ENCODE measurements at places on chromosomes 12 and 14. TPM values are rescaled to one million over a fixed set of nuclear protein-coding genes. Genes with fewer than 3 reads are reported as not detected.
A peak's percentile ranks its signal among the peaks of the same experiment; 100 is the strongest.

- H3K27me3 ChIP-seq = no peaks in the 10 kb centered on the region
- H3K27ac ChIP-seq = peak overlapping the region; percentile 51
- H3K36me3 ChIP-seq = no peaks in the 10 kb centered on the region
- no peak for DNase-seq
- no peak overlapping the region for H3K4me3 ChIP-seq
Observed at GRCh38 chr12:94126067-94126466, 22.3 kb upstream of the PLXNC1 start.

- no peaks in the 10 kb centered on the region for H3K36me3 ChIP-seq
- no peaks in the 10 kb centered on the region for H3K27me3 ChIP-seq
- no peak overlapping the region for H3K4me3 ChIP-seq
- no peak for DNase-seq
Observed at GRCh38 chr14:81889529-81889928, 355.9 kb upstream of the SEL1L start.

DNA sequence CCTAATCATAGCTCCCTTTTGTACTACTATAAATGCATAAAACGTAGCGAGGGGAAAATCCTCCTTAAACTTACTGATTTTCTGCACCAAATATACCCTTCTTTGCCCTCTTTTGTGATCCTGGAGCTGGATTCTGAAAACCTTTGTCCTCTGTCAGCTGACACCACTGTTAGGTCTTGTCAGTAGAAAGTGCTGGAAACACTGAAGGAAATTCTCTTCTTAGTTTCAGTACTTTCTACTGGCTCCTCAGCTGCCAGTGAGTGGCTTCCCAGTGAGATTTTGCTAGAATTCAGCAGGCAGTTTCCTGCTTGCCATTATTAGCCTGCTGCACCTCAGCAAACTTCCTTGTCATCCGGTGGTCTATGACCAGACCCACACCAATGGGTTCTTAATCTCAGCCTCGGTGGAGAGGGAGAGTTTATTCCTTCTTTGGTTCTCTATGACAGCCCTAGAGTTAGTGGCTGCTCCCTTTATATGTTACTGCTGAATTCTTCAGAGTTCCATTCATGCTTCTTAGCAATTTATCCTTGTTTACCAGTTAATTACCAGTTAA, 476.2 kb downstream of the FSCB start:
- H3K4me1 ChIP-seq = no peaks in the 10 kb centered on the region
- no peak for DNase-seq
- H3K27me3 ChIP-seq = no peaks in the 10 kb centered on the region
- H3K4me3 ChIP-seq = no peak overlapping the region
- H3K27ac ChIP-seq = no peak overlapping the region
- no peaks in the 10 kb centered on the region for H3K36me3 ChIP-seq

- peaks cover 48% of the 10 kb centered on the region for H3K27me3 ChIP-seq
- peak within 1 kb of the TSS; percentile 28 for H3K4me3 ChIP-seq
- DNase-seq = no peak
Observed at GRCh38 chr12:130162267-130162666, at the start of gene FZD10. TSS of gene FZD10 (plus strand) at chr12:130162464. CDS start at chr12:130162943, 479 bp downstream.

- H3K4me1 ChIP-seq = no peaks in the 10 kb centered on the region
- H3K27me3 ChIP-seq = no peaks in the 10 kb centered on the region
- no peak overlapping the region for H3K27ac ChIP-seq
Observed at GRCh38 chr14:76597387-76597786, 163.9 kb upstream of the VASH1 start.

DNA sequence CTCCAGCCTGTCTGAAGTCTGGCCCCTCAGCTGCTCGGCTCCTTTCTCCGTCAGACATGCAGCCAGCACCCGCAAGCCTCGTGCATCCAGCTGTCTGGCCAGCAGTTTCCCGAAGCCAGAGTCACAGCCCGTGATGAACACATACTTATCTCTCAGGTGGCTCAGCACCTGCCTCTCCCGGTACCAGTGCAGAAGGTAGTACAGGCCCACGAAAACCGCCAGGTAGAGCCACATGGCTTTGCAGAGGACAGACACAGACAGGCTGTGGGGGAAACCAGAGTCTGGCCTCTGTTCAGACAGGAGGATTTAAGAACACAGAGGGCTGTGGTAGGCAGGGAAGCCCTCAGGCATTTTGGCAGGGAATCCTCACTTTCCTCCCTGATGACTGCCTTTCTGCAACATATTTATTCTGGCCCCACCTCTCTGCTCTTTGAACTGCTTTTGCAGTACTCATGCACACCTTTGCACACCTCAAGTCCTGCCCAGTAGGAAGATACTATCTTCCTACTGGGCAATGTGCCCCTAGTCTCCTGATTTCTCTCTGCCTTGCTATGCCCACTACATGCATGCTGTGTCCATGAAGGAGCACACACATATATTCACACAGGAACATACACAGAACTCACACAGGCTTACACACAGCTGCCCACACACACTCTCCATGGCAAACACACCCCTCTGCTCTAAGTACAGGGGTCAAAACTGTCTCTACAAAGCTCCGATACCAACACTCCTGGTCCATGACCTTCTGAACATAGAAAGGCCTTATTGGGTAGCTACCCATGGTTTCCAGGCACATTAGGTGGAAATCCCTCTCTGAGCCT, at the start of gene RDH16:
RDH16 (minus strand) TSS at position 380 of the 824 bp plus-strand sequence; CDS start at position 234, 146 bp downstream.
- no peak within 1 kb of the TSS for H3K27ac ChIP-seq
- peaks cover 3% of the 10 kb centered on the region for H3K4me1 ChIP-seq
- no peaks in the 10 kb centered on the region for H3K36me3 ChIP-seq
- no peaks in the 10 kb centered on the region for H3K27me3 ChIP-seq
- no peak within 1 kb of the TSS for H3K4me3 ChIP-seq

GRCh38 chr12:13105781-13106180, 2.3 kb upstream of the GSG1 start:
- peaks cover 4% of the 10 kb centered on the region for H3K4me1 ChIP-seq
- no peaks in the 10 kb centered on the region for H3K27me3 ChIP-seq
- H3K36me3 ChIP-seq = no peaks in the 10 kb centered on the region
- H3K27ac ChIP-seq = no peak overlapping the region
- no peak for DNase-seq

- no peak overlapping the region for H3K27ac ChIP-seq
- no peak overlapping the region for H3K4me3 ChIP-seq
- H3K4me1 ChIP-seq = no peaks in the 10 kb centered on the region
- H3K36me3 ChIP-seq = no peaks in the 10 kb centered on the region
Observed at GRCh38 chr14:105142651-105143450, 25.7 kb downstream of the JAG2 start.

GRCh38 chr12:47949441-47950341, 13.7 kb upstream of the TMEM106C start:
- H3K4me3 ChIP-seq = no peak overlapping the region
- peaks cover 30% of the 10 kb centered on the region for H3K4me1 ChIP-seq
- H3K27ac ChIP-seq = no peak overlapping the region
- no peaks in the 10 kb centered on the region for H3K36me3 ChIP-seq
- peak; percentile 88 for DNase-seq

GRCh38 chr12:12803186-12803585, 10.0 kb upstream of the DDX47 start:
- peaks cover 28% of the 10 kb centered on the region for H3K4me1 ChIP-seq
- DNase-seq = no peak
- H3K27me3 ChIP-seq = no peaks in the 10 kb centered on the region

GRCh38 chr14:50920482-50921230, 23.6 kb downstream of the PYGL start:
- no peak overlapping the region for H3K4me3 ChIP-seq
- H3K36me3 ChIP-seq = peaks cover 11% of the 10 kb centered on the region
- H3K27me3 ChIP-seq = no peaks in the 10 kb centered on the region

- no peaks in the 10 kb centered on the region for H3K4me1 ChIP-seq
- no peaks in the 10 kb centered on the region for H3K36me3 ChIP-seq
- no peak overlapping the region for H3K4me3 ChIP-seq
- DNase-seq = peak; percentile 63
Observed at GRCh38 chr12:131138638-131139362, 185.1 kb downstream of the ADGRD1 start.

- no peaks in the 10 kb centered on the region for H3K27me3 ChIP-seq
- no peaks in the 10 kb centered on the region for H3K36me3 ChIP-seq
- no peak for DNase-seq
- H3K4me1 ChIP-seq = no peaks in the 10 kb centered on the region
Observed at GRCh38 chr12:18470251-18470650, 208.9 kb downstream of the PIK3C2G start.

GRCh38 chr12:62006076-62006732, 254.0 kb upstream of the USP15 start:
- H3K27me3 ChIP-seq = no peaks in the 10 kb centered on the region
- no peak overlapping the region for H3K27ac ChIP-seq
- DNase-seq = no peak
- H3K4me3 ChIP-seq = no peak overlapping the region

GRCh38 chr14:61616524-61617185, 78.7 kb upstream of the HIF1A start:
- no peak overlapping the region for H3K4me3 ChIP-seq
- no peaks in the 10 kb centered on the region for H3K4me1 ChIP-seq
- H3K27me3 ChIP-seq = no peaks in the 10 kb centered on the region
- no peak for DNase-seq

GRCh38 chr12:123278101-123278627, 6.5 kb upstream of the CDK2AP1 start:
- no peaks in the 10 kb centered on the region for H3K27me3 ChIP-seq
- no peak overlapping the region for H3K4me3 ChIP-seq
- no peaks in the 10 kb centered on the region for H3K36me3 ChIP-seq

DNA sequence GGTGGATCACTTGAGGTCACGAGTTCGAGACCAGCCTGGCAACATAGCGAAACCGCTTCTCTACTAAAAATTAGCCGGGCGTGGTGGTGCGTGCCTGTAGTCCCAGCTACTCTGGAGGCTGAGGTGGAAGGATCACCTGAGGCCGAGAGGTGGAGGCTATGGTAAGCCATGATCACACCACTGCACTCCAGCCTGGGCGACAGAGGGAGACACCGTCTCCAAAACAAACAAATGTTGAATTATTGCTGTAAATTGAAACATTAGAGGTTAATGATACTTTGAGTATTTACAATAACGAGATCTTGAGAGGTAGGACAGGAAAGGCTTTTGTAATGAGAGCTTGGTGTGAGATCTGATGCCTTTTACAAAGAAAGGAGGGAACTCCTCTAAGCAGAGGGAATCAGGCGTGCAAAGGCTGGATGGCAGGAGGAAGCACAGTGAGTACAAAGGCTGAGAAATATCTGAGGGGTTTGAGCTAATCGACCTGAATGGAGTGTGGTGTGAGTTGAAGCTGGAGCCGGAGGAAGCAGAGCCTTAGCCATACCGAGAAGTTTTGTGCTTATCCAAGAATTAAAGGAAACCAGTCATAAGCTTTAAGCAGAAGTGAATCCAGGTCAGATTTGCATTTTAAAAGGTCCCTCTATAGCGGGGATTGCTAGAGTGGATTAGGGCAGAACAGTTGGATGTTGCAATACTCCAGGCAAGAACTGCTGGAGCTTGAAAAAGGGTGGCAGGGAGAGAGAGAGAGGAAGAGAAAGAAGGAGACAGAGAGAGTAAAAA, 1.1 kb downstream of the RHNO1 start:
- H3K4me3 ChIP-seq = peak overlapping the region; percentile 96
- peak; percentile 66 for DNase-seq
- H3K27ac ChIP-seq = peak overlapping the region; percentile 98
- H3K36me3 ChIP-seq = no peaks in the 10 kb centered on the region

GRCh38 chr12:2998789-2999264, 39.6 kb downstream of the TEAD4 start:
- H3K27me3 ChIP-seq = no peaks in the 10 kb centered on the region
- no peak overlapping the region for H3K4me3 ChIP-seq

- no peak overlapping the region for H3K27ac ChIP-seq
- no peaks in the 10 kb centered on the region for H3K36me3 ChIP-seq
- H3K4me3 ChIP-seq = no peak overlapping the region
- DNase-seq = no peak
- no peaks in the 10 kb centered on the region for H3K27me3 ChIP-seq
Observed at GRCh38 chr12:121448771-121449315, 48.9 kb downstream of the RNF34 start.

DNA sequence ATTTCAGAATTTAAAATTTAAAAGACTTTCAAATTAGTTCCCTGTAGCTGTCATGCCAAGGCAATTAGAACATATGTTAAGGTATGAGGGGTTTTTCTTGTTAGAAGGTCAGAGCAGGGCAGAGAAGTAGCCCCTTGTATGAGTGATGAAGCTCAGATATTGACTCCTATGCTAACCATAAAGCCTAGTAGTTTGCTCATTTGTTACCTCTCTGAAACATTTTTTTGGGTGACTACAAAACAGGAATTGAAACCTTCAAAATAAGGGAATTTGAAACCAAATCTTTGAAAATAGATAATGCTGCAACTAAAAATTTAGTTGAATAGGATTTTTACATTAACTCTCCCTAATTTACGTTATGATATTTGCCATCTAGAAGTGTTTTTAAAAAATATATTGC, 333.5 kb downstream of the NAV3 start:
- no peak overlapping the region for H3K4me3 ChIP-seq
- no peak for DNase-seq
- no peaks in the 10 kb centered on the region for H3K27me3 ChIP-seq
- no peak overlapping the region for H3K27ac ChIP-seq
- H3K36me3 ChIP-seq = peaks cover 7% of the 10 kb centered on the region

- H3K27ac ChIP-seq = no peak overlapping the region
- no peaks in the 10 kb centered on the region for H3K36me3 ChIP-seq
- no peaks in the 10 kb centered on the region for H3K4me1 ChIP-seq
- no peak for DNase-seq
Observed at GRCh38 chr14:43937001-43937400, 570.1 kb downstream of the FSCB start.

- no peaks in the 10 kb centered on the region for H3K27me3 ChIP-seq
- DNase-seq = no peak
- H3K36me3 ChIP-seq = no peaks in the 10 kb centered on the region
- no peak overlapping the region for H3K4me3 ChIP-seq
Observed at GRCh38 chr12:113016796-113017195, 38.5 kb downstream of the OAS2 start.

PTGDR gene
- 0.88 TPM for polyA plus RNA-seq

PIWIL1 gene
- 0.07 TPM for polyA plus RNA-seq

SDR9C7 gene
- polyA plus RNA-seq = 0.04 TPM

HCAR2 gene
- polyA plus RNA-seq = 0.53 TPM

NR1H4 gene
- 0.24 TPM for polyA plus RNA-seq

GALNT8 gene
- polyA plus RNA-seq = 0.59 TPM

MFAP5 gene
- 1.6 TPM for polyA plus RNA-seq

OR10AD1 gene
- not detected for polyA plus RNA-seq

PIANP gene
- 0.24 TPM for polyA plus RNA-seq

TAS2R7 gene
- polyA plus RNA-seq = not detected

ZNF740 gene
- 12.1 TPM for polyA plus RNA-seq

HSPB8 gene
- 14.1 TPM for polyA plus RNA-seq

KRT78 gene
- polyA plus RNA-seq = 0.24 TPM

CLEC4A gene
- 10.3 TPM for polyA plus RNA-seq

MANSC4 gene
- 0.24 TPM for polyA plus RNA-seq

All from spleen (tissue), 13 donors.